ENCODE measurements at places on chromosomes 1 and 21.

- DNase-seq, result no peak
Measured at GRCh38 chr1:238063454-238063853, 172.7 kb upstream of the ZP4 start.

DNA sequence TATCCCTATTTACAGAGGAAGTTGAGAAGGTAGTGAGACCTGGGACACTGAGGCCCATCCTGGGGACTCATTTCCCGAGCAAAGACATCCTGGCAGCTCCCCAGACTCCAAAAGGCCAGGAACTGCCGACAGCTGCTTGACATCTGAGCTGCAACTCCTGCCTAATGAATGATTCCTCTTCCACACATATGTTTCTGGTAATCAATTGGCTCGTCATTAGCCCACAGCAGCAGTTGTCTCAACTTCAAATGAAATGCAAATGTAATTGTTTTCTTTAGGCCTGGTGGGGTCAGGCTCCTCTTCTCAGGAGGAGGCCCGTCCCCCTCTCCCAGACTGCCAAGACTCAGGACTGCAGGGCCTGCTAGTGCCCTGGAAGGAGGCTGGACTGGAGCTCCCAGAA, 61.8 kb upstream of the DISP3 start:
- no peak for DNase-seq

- no peak for DNase-seq
Measured at GRCh38 chr1:53196017-53196484, 573 bp upstream of the CPT2 start.

- DNase-seq, result no peak
Measured at GRCh38 chr1:205042911-205043806, at the start of gene CNTN2. Gene CNTN2, plus strand, starts transcription at chr1:205043212. Its CDS starts 9,974 bp downstream, at chr1:205053186.

DNA sequence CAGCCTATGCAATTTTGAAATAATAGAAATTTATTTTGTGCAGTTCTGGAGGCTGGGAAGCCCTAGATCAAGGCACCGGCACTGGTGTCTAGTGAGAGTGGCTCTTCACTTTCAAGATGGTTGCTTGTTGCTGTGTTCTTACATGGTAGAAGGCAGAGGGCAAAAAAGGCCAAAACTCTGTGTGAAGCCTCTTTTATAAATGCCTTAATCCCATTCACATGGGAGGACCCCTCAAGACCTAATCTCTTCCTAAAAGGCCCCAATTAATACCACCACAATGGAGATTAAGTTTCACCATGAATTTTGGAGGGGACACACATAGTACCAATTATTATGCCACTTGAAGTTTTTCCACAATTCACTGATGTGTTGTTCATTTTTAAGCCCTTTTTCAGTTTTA, 21.0 kb downstream of the PRKAB2 start:
- DNase-seq, result no peak

GRCh38 chr1:110551278-110551809, 32.4 kb upstream of the KCNA10 start:
- DNase-seq, result no peak

DNA sequence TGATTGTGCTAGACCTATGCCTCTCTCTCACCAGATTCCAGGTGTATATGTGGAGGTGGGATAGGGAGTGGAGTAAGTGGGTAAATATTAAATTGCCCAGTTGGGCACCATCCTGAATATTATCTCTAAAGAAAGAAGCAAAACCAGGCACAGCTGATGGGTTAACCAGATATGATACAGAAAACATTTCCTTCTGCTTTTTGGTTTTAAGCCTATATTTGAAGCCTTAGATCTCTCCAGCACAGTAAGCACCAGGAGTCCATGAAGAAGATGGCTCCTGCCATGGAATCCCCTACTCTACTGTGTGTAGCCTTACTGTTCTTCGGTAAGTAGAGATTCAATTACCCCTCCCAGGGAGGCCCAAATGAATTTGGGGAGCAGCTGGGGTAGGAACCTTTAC, at the start of gene FCER1A:
Gene FCER1A (plus strand): TSS at position 242 of the 400 bp plus-strand sequence. CDS start 29 bp downstream, at position 271.
- no peak for DNase-seq

DNA sequence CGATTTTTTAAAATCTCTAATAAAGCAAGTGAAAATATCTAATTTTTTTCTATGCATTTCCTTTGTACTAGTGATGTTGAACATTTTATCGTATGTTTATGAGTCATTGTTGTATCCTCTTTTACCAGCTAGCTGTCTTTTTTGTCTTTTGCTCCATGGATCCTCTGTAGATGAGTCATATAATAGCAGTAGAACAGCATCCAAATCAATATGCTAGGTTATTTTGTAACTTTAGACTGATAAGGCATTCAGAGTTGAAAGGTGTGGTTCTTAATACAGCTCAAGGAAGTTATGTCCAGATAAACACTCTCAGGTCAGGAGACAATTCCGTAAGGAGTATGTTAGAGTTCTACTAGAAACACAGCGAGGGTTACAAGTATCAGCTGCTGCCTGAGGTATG, 31.9 kb downstream of the MAP10 start:
- no peak for DNase-seq

DNA sequence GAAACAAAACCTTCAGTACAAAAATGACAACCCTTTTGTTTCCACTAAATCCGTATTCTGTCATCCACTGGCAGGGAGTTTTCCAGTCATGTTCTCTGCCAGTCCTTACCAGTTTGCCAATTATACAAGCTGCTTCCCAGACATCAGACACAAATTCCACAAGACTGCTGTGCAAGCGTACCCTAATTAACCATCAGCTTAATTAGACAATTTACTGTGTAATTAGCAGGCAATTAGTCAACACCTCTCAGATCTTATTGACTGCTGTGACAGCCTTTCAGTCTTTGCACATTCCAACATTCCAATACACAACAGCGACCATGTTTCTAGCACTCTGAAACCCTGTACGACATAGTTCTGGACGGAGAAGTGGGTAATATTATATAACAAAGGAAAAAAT, 420.1 kb downstream of the DPYD start:
- no peak for DNase-seq

DNA sequence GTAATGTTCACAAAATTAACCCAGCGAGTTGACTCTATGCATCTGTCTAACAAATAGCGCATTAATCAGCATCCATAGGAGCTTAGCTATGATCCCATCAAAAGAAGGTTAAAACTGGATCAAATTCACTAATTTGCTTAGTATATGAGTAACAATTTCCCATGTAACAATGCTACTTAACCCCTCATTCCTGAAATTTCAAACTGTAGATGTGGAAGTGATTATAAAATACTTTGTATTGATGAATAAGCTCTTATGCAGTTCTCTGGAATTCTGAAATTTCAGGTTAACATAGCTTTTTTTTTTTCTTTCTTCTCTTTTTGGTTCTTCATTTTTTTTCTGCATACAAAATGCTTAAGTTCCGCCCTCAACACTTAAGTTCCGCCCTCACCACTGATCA, 1272.7 kb downstream of the KCNT2 start:
- DNase-seq, result no peak

- no peak for DNase-seq
Measured at GRCh38 chr1:59046134-59046533, 250.8 kb upstream of the FGGY start.

- DNase-seq, result no peak
Measured at GRCh38 chr21:42366292-42367010, at the start of gene TFF1. Gene TFF1, minus strand, starts transcription at chr21:42366535. Its CDS starts 40 bp downstream, at chr21:42366495.

DNA sequence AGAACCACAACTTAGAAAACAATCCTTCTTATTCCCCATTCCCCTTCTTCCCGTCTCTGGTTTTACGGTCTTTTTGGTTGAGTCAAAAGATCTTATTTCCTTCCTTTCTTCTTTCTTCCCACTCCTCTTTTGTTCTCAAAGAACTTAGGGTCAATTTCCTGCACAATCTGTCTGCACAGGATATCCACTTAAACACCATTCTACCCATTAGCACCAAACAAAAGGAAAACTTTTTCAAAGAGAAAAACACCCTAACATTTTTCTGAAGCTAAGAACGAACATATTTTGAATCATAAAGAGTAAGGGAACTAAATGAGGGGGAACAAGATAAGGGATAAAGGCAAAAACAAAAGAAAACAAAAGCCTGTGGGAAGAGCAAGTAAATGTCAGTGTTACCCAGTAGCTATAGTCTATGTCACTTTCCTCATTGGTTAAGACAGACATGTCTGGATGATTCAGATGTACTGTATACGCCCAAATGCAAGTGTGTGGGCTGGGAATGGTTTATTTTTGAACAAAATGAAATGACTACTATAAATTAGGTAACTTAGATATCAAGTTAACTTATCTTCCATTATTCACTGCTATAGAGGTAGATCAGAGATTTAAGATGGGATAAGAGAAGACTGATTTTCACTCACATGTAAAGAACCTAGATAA, 59.9 kb downstream of the TOR3A start:
- DNase-seq, result no peak

Data from stimulated activated CD4-positive, alpha-beta T cell treated with anti-CD3 and anti-CD28 coated beads, TNF-alpha, amount 100 ng/mL, for 24 hours (primary cell).